NCI-H2081 (cell line): ENCODE measurements at places on chromosomes 2 and 18.

GRCh38 chr18:3356614-3357013, 93.4 kb upstream of the TGIF1 start:
- no peak for DNase-seq

DNA sequence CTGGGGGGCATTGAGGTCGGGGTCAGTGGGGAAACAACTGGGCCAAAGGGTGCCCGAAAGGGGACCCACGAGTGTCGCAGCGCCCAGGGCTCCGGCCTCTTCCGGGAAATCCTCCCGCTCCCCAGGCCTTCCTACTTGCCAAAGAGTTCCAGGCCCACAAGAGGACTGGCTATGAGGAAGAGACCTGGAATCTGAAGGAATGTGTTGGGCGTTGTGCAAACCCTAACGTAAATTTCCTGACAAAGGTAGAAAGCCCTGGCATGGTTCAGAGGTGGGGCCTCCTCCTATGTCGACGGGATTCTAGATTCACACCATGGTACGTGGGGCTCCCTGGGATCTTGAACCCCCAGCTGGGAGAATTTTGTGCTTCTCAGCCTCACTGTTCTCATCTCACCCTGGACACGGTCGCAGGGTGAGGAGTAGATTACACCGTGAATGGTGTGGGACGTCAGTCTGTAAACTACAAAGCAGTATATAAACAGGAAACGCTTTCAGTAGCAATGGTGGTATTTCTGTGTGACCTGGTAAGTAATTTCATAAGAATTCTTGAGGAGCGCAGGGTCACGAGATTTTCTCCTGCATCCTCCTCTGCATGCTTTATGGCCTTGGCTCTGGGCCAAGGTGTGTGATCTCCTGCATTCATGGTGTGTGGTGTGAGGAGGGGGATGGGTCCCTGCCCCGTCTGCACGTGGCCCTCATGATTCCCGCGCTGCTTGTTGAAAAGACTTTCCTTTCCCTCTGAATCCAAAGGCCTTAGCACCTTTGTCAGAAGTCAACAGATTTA, 868 bp downstream of the HSBP1L1 start:
- DNase-seq = no peak

- DNase-seq = no peak
These were observed 13.9 kb upstream of the PROM2 start for GRCh38 chr2:95260028-95261023.

GRCh38 chr2:96756788-96757476, 3.8 kb upstream of the CNNM4 start:
- DNase-seq = no peak

DNA sequence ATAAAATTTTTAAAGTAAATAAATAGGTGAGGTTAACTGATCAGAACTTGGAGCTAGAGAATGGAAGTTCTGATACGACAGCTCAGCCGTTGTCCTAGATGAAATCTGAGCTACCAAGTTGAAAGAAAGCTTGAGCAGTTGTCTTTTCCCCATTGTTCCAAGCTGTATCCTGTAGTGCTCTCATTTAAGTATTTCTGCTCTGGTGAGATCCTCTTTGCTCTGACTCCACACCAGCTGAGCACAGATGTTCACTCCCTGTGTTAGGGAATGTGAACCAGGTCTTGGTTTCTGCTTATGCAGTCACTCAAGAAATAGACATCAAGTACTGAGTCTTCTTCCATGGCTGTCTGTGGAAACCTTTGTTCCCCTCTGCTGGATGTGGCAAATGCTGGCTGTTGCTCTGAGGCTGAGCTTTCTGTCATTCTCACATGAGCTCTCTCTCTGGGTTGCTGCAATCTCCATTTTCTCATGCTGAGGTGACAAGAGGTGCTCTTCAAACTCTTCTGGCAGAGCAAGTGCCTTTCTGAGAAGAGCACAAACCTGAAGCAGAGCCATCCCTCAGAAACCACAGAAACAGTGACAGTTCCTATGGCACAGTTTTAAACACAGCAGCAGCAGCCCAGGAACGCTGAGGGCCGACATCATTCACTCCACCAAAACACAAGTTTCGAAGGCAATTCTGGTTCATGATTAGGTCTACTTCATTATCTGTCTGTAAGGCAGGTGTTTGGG, 194.1 kb downstream of the SP3 start:
- no peak for DNase-seq

GRCh38 chr2:239368906-239369552, 31.8 kb downstream of the HDAC4 start:
- DNase-seq = peak; percentile 21
